Activated CD4-positive, alpha-beta T cell treated with anti-CD3 and anti-CD28 coated beads for 48 hours (primary cell): ENCODE measurements at places on chromosomes 1 and 21.

GRCh38 chr1:112450773-112451172, 54.8 kb downstream of the CTTNBP2NL start:
- no peak for DNase-seq

DNA sequence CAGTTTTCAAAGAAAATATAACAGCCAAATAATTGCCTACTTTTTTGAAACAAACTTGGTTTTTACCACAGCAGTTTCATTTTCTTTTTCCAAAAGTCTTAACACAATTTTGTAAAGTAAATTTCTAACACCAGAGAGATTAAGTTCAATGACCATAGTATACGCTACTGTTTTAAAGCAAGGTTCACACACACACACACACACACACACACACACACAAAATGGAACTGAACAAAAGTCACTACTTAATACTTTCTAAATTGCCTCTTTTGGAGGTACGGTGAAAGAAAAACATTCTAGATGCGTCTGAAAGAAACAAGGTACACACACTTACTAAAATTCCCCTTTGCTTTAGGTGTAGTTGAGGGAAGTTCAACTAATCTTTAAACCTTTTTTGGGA, 30.1 kb downstream of the C21orf91 start:
- DNase-seq: no peak

DNA sequence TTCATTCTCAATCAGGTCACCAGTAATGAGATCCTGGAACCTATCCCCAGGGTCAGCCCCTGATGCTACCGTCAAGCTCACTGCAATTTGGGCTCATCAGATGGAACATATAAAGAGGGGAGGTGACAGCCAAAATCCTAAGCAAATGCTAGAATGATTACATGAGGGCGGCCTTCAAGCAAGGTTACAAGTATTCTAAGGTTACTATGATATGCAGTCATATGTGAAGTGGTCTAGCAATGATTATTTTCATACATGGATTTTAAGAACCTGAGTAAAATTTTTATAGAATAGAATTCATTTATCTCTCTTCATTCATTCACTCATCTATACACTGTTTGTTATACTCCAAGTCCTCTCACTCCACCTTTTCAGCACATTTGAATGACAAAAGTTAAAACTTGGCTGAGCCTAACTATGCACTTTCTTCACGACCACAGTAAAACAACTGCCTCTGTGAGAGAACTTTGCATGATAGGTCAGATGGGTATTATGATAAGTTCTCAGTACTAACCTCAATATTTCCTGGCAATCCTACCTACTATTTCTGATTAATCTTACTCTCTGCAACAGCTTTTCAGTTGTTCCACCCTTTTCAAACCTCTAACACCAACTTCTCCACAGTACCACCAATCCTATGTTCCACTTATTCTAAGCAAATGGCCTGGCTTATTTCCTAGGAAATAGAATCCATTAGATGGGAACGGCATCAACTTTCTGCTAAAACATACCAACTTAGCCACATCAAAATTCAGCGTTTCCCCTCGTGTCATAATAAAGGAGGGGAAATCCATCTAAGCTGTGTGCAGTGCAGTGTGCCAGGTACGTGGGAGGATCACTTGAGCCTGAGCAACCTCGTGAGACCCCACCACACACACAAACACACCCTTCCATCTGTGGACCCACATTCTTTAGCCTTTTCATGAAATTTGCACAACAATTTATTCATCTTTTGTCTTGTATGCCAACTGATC, 32.0 kb downstream of the LHX9 start:
- DNase-seq: peak; percentile 41

DNA sequence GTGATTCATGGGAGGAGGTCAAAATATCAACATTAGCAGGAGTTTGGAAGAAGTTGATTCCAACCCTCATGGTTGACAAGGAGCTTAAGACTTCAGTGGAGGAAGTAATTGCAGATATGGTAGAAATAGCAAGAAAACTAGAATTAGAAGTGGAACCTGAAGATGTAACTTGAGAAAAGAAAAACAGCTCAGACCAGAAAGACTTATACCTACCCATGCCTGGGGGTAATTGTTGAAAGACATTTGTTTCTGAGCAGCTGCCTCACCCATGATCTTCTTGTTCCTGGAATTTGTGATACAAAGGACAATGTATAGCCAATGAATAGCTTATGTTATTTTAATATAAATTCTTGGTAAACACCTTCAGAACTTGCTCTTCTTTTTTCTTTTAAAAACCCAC, 128.6 kb downstream of the LRIG2 start:
- no peak for DNase-seq

- DNase-seq: no peak
Observed at GRCh38 chr1:163426505-163427251, 104.9 kb downstream of the NUF2 start.

DNA sequence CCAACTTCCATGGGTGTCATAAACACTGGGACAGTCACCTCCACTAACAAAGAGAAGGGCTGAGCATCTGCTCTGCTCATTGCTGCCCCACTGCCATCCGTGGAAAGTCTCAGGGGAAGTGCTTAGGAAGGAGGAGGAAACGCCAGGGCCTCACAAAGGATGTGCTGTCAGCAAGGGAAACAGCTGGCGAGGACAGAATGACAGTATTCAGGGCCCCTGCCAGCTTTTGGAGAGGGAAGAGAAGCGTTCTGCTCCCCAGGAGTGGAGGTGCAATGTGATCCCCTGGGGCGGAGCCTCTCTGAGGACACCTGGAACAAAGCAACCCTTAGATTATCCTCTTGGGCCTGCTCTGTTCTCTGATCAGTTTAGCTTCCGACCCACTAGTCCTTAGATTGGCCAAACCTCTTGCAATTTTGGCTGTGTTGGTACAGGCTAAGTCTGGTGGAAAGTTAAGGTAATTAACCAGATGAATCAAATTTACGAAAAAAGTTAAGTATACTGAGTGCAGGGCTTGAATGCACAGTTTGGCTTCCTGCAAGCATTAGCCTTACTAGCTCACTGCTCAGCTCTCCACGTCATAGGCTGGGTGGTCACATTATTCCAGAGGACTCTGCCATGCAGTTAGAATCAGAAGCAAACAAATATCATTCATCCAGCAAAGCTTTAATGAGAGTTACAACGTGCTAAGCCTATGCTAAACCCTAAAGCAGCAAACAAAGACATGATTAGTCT, 170.2 kb upstream of the NFIA start:
- no peak for DNase-seq

DNA sequence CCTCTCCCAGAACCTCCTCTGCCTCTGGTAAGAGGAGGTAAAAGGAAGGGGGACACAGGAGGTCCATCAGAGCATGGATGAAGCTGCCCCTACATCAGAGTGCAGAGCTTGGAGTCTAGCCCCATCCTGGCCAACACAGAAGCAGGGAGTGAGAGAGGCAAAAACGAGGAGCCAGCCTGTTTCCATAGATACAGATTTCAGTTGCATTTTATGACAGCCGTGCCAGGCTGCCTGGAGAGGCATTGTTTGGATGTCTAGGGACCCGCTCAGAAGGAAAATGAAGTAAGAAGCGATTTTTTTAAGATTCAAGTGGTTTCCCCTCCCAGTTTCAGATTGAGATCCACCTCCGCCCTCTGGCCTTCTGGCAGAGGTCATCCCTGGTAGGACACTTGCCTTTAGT, 11.5 kb upstream of the GJA8 start:
- no peak for DNase-seq

DNA sequence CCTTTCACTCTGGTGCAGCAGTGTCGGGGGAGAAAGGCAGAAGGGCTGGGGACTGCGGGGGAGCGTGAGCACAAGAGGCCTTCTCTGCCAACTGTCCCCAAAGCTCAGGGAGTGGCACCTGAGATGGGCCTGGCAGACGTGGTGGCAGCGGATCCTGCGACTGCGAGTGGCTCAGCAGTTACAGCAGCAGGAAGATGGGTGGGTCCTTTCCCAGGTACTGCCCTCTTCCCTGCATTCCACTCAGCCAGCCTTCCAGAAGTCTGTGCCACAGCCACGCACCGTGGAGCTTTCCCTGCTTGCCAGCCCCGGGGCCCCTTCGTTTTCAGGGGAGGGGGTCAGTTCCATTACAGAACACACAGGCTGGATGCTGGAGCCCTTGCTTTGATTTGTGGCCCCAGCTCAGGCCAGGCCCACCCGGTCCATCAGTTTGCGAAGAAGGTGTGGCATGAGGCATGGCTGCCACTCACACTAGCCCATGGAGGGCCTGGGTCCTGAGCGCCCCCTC, 17.2 kb downstream of the MTHFR start:
- DNase-seq: no peak

GRCh38 chr21:28719723-28720122, 273.0 kb downstream of the LTN1 start:
- DNase-seq: no peak

DNA sequence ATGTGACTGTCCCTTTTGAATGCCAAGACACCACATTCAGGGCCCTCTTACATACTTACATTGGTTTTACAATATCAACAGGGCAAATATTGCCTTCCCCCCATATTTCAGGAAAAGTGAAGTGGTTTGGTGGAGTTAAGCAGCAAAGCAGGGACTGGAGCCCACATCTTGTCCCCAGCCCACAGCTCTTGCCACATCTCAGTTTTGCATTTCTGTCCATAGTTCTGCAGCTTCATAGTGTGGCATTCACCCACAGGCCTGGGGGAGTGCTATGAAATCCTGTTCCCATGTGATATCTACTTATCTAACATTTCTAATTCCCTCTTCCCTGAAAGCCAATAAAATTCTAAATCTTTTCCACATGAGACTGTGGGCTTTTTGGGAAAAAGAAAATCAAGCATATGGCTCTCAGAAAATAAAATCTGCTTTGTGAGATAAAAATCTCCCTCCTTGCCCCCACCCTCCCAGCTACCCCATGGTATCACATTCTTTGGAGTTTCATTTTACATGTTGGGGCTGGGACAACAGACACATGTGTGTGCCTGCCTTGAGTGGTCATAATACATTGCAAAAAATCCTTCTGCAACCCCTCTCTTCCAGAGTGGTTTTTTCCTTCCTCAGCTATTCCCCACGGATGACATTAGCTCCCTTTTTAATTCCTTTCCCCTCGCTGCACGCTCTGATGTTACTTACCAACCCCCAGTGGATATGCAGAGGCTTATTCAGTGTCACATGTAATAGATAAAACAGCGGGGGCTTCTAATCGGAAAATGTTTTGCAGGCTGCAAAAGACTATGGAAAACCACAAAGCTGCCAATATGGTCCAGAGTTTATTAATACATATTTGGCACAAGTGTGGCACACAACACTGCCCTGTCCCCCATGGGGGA, 20.5 kb upstream of the CD2 start:
- no peak for DNase-seq

- DNase-seq: no peak
Observed at GRCh38 chr1:19921310-19921709, 2.1 kb downstream of the PLA2G2E start.

DNA sequence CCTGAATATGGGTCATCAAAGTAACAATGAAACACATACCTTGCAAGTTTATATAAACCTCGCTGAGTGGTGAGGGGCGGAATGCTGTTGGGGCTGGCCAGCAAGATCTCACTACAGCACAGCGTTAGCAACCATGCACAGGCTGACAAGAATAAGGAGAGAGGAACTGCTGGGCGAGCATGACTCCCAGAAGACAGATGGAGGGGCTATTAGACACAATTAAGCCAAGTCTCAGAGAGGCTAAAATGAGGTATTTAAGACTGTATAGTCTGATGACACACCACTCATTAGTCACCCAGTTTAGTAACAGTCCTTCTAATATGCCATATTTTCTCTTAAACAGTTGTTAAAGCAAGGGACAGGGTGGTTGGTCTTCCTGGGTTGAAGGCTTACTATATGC, 340.2 kb upstream of the NR5A2 start:
- DNase-seq: no peak

DNA sequence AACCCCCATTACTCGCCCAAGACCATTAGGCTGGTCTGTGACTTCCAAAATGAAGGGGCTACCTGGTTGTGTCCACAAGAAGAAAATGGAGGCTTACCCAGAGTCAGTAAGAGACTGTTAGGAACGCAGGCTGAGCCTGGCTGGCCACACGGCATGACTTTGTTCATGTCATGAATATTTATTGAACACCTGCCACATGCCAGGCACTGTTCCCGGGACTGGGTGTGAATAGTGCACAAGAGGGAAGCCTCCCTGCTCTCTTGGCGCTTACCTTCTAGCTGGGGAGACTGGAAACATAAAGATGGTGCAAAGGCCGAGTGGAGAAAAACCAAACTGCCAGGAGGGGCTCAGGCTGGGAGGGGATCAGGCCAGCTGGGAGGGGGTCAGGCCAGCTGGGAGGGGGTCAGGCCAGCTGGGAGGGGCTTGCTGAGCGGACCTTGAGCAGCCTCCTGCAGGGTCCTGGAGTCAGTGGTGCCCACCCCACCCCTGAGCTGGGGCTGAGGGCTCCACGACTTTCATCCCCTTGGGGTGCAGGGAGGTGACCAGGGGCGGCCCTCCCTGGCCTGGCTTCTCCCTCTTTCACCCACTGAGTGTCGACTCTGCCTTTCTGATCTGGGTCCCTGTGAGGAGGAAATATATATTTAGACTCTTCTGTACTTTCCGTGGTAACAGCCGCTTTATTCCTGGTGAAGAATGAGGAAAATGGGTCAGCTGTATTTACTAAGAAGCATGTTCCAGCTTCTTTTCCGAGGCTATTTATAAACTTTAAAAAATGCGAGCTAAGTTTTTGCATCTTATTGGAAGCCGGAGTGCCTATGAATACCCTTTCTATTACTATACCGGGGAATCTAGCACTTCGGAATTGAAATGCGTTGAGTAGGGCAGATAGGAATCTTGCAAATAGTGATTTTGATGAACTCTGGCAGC, 139.0 kb downstream of the CAMTA1 start:
- DNase-seq: no peak

DNA sequence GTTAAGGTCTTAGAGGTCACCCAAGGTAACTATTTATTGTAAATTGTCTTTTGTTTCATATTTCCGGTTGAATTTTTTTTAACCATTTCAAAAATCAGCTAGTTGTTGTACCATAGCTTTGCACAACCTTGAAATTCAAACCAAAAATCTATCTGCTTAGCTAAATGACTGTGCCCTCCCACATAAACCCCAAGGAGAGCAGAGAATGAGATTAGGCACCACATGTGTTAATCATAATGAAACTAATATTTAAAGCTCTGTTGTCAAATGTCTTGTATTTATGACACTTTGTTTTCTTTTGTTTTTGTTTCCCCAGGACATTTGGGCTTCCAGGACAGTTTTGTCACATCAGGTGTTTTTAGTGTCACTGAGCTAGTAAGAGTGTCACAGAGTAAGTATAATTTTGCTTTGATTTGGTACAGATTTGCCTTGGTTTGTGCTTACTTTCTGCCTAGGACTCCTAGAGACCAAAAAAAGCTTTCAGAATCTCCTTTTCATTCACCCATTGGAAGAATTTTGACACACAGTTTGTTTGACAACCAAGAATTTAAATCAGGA, 249.9 kb downstream of the NFIA start:
- DNase-seq: peak; percentile 20

DNA sequence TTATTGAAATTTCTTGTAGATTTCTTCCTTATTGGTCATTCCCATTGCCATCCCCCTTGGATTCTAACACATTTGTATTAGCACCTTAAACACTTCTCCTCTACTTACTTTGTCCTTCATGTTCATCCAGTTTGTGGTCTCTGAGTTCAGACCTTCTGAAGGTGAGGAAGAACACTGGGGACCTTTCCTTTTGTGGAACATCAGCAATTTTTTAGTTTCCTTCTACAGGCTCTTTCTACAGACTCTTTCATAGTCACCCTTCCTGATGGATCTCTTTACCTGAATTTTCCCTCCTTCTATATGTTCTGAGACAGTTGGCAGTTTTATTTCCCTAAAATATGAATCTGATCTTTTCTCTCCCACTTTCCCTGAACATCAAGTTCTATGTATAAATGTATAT, 4.4 kb upstream of the PALMD start:
- DNase-seq: no peak

GRCh38 chr1:47351305-47351704, 17.7 kb downstream of the CMPK1 start:
- DNase-seq: no peak
